Femur (tissue), 1 donor: ENCODE measurements at places on chromosomes 7 and 10.
A peak's percentile ranks its signal among the peaks of the same experiment; 100 is the strongest.

DNA sequence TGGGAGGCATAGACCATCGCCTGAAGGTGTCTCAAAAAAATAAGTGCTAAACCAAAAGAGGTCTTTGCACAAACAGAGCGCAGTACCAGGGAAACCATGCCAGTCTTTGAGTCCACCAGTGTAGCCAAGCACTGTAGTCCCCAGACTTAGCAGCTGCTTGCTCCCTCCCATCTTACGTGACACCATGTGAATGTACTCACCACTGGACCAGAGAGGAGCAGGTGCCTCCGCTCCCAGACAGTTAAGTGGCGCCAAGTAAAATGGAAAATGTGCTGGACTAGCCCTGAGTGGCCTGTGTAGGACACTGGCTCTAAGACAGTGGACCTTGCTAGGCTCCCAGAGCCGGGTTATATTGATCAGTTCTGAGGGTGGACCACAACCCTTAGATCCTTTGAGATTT is 47.7 kb upstream of the PLEKHA1 start:
- DNase-seq = no peak

DNA sequence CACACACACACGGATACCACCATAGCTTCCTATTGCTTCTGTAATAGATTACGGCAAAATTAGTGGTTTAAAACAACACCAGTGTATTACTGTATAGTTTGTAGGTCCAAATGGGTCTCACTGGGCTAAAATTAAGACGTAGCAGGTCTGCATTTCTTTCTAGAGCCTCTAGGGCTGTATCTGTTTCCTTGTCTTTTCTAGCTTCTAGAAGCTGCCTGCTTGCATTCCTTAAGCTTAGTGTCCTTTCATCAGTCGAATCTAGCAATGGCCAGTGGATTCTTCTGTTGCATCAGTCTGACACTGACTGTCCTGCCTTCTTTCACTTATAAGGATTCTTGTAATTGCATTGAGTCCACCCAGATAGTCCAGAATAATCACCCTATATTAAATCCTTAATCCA is 882.3 kb downstream of the PCDH15 start:
- DNase-seq = no peak

GRCh38 chr10:102559764-102560163 is 56.0 kb downstream of the SUFU start:
- no peak for DNase-seq

GRCh38 chr10:112593023-112593422 is 146.0 kb downstream of the VTI1A start:
- no peak for DNase-seq

DNA sequence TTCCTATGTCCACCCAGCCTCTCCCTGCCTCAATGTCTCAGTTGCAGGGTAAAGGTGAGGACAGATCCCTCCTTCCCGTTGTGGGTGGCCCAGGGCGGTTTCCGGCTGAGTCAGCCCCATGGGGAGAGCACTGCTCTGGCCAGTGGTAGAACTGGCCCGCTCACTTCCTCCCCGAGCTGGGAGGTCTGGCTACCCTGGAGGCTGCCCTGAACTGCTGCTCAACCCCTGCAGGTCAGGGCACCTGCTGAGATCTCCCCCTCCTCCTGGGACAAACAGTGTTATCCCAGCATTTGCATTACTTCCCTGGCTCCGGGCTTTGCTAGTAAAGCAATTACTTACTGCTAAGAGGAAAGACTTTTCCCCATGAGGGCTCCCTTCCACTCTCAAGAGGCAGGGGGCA is 21.4 kb upstream of the IMPDH1 start:
- no peak for DNase-seq

DNA sequence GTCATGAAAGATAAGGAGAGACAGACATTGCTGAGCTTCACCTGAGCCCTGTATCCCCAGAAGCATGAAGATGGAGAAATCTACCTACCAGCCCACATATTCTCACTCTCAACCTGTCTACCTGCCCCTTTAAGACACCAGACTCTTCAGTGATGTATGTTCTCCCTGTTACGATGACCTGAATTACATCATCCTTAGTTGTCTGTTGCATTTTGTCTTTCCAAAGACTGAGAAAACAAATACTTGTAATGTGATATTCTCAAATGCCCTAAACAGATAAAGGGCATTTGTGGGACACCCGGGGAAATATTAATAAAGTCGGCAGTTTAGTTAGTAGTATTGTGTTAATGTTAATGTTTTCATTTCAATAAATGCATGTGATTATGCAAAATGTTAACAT is 305.8 kb upstream of the IGFBP3 start:
- no peak for DNase-seq

DNA sequence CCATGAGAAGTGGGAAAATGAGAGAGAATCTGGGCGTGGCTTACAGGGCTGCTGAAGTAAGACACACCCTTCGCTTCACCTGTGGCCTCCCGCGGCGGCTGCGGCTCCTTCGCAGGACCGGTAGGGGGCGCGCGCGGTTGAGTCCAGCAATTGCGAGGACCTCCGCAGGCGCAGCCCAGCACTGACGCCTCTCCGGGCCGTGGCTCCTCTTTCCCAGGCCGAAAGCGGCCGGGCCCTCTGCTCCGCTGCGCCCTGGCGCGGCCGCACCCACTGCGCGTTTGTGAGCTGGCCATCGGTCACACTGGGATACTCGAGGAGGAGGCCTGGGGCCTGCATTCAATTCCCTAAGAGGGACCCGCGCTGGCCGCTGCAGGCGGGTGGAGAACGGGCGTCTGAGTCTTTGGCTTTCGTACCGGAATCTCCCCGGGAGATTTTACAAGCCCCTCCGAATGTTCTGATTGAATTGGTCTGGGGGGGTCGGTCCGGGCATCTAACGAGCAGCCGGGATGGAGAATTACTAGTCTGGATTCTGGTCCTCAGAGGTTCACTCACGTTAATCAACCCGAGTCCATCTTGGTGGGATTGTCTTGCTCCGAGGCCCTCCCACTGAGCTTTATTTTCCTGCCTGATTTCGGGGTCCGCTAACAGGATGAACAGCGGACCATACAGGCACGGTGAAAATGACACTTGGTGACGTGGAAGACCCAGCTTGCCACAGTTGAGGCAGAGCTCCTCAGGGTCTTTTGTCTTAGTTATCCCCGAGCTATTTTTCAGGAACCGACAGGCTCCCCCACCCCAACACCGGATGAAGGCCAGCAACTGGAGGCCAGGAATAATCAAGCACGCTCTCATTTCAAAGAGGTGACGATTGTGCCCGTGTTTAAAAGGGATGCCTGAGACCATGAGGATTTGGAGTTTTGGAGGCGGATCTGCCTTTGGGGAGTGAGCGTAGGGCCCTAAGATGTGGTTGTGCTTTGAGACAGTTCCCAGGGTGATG is at the start of gene LRRD1:
Gene LRRD1 (minus strand): TSS at position 215 of the 997 bp plus-strand sequence. CDS start 13,940 bp downstream, outside the sequence.
- DNase-seq = peak; percentile 91

- DNase-seq = no peak
These were observed 163.0 kb downstream of the SUGCT start for GRCh38 chr7:40297741-40298311.

DNA sequence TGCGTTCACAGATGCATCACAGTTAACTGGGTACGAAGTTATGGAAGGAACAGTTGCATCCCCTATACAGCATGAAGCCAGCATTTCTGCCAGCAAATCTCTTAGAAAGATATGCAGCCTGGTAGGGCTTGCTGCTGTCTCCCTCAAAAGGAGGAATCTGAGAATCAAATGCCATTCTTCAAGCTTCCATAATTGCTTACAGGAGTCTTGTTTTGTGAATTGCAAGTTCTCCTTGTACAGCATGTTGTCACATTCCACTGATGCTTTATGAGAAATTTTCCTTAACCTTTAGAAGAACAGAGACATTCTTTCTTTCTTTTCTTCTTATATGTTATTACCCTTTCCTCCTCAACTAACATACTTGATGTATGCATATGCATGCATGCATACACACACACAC is 134.6 kb downstream of the CHRM2 start:
- DNase-seq = no peak

DNA sequence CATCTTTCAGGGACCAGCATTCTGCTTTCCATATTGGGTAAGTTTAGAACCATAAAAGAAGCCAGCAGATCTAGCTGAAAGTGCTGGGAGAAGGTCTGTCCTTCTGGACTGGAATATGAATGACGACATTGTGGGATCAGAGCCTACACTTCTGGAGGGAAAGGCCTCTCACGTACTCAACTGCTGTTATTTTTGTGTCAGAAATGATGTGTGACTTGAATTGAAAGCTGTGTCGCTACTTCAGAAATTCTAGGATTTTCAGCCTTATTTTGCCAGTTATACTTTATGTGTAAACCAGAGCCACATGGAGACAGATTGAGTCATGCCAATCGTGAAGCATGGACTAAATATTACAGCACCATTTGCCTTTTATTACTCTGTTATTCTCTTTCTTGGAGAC is 231.0 kb downstream of the KIAA1217 start:
- DNase-seq = no peak

DNA sequence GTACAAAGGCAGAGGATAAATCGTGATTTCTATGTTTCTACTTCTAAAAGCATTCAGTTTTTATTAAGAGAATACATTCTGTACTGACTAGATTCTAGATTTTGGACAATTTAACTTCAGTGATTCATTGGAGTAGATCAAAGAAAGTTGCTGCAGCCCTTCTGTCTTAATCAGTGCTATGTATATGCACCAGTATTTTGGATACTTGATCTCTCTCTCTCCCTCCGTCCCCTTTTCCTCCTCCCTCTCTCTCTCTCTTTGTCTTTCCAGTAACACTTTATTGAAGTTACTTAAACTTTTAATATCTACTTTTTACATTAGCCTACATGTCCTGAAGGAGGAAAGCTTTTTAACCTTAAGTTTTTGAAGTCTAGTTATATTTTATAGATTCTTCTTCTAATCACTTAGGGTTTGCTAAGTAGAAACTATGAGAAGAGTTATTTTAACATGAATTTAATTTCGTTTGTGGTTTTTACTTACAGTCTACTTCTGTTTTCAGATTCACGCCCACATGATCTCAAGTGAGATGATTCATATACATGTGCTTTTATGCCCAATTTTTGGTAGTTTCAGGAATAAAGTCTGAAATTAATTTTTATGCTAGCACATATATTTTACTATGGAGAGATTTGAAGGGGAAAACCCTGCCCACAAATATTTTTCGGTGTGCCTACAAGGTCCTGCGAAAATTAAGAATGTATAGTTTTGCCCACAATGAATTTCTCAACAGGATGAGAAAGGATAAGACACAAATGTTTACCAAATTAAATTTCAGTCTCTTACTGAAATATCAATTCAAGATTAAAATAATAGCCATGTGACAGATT is 9.1 kb downstream of the MDFIC start:
- DNase-seq = no peak

GRCh38 chr7:155669717-155670505 is 25.4 kb downstream of the RBM33 start:
- peak; percentile 58 for DNase-seq

DNA sequence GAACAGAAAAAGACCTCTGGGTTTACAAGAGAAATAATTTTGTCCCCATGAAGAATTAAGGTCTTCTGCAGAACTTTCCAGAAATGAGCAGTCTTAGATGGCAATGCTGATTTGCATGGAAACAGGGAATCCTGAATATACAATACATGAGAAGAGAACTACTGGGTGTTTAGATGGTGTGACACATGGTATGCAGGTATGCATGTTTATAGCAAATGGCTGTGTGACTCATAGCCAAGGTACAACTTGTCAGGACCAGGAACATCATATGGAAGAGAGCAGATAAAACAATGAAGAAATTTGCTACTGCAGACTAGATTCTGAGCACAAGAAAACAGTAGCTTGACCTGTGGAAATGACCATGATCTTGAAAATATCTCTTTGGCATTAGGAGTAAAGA is 907.8 kb downstream of the GATA3 start:
- DNase-seq = no peak

GRCh38 chr10:71368643-71369042 is 28.1 kb upstream of the CDH23 start:
- no peak for DNase-seq

DNA sequence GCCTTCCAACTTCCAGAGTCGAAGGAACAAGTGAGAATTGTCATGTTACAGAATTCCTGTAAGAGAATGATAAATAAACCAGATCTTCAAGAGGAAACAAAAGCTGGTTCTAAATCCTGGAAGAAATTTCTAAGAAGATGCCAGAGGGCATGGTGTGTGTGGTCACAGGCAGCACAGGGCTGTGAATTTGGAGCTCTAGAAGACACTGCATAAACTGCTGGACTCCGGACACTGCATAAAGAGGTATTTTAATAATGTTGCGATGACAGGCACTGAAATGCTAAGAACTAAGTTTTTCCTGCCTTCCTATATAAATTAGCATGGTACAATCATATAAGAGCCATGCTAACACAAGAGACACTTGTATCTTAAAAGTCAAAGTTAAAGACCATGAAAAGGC is 86.0 kb downstream of the LARP4B start:
- DNase-seq = no peak

DNA sequence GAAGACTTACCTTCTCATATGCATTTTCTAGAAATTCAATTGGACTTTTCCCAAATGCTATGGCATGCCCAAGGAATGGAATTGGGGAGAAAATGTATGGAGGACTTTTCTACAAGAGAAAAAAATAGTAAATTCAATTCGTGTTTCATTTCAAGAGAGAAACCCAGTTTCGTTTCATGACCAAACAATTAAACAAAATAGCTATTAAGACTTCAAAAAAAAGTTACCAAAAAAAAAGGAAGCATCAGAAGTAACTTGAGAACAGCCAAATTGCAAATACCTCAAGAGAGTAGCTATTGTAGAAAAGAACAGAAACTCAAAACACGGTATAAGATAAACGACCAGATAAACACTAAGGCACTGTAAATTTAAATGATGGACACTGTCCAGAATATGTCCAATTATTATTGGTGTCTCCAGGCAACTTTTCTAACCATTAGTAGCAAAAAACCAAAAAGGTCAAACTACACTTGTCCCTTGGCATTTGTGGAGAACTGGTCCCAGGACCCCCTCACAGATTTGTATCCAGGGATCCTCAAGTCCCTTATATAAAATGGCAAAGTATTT is 2.4 kb downstream of the CYP51A1 start:
- DNase-seq = no peak

DNA sequence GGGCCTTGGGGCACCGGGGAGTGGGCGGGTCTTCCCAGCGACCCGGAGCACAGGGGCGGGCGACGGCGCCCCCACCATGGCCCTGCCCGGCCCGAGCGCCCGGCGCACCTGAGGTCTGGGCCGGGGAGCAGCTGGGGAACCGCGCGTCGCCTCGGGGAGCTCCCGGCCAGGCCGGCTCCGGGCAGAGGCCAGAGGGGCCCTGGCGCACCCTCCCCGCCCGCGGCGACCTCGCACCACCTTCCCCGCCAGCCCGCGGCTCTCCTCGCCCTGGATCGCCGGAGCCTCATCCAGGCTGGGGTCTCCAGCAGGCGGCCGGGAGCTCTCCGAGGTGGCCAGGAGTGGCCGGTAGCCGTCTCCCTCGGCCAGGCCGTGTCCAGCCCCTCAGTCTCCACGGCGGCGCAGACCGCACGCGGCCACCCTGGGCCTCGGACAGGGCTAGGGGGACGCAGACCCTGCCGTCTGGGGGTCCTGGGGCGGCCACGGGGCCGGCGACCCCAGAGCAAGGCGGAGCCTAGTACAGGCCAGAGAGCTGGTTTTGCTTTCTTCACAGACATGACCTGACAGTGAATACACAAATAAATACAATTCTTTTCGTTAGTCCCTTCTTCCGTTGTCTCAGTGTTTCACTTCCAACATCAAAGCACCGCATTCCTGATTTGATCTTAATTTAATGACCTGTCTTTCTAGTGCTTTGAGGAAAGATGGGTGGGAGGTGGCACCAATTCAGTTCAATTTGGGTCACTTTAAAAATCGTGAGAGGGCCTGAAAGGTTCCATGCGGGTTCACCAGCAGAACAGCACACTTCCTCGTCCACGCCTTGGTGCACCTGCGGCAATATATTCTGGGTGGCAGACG is 356.9 kb downstream of the DNAJB6 start:
- DNase-seq = no peak
